ENCODE measurements at places on chromosomes 12 and 14.
A peak's percentile ranks its signal among the peaks of the same experiment; 100 is the strongest.

DNA sequence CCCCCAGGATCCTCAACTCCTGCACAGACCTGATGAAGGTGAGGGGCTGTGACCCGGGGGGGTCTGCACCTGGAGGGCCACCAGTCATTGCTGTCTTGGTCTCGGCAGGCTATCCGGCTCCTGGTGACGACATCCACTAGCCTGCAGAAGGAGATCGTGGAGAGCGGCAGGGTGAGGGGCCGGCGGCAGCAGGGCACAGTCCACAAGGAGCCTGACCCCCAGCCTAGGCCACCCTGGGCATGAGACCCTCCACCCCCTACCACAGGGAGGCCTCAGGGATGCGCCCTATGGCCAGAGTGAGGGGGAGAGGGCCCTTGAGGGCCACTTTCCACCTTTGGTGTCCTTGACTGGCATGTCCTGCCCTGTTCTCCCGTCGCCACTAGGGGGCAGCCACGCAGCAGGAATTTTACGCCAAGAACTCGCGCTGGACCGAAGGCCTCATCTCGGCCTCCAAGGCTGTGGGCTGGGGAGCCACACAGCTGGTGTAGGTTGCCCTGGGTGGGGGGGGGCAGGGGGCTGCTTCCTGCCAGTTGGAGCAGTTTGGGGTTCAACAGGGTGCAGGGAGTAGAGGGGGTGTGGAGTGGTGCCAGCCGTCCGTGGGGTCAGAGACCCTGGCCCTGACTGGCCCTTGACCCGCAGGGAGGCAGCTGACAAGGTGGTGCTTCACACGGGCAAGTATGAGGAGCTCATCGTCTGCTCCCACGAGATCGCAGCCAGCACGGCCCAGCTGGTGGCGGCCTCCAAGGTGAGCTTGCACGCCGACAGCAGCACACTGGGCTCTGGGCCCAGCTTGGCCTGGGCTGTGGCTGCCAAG lies 25.0 kb downstream of the HIP1R start:
- DNase-seq = peak; percentile 87

DNA sequence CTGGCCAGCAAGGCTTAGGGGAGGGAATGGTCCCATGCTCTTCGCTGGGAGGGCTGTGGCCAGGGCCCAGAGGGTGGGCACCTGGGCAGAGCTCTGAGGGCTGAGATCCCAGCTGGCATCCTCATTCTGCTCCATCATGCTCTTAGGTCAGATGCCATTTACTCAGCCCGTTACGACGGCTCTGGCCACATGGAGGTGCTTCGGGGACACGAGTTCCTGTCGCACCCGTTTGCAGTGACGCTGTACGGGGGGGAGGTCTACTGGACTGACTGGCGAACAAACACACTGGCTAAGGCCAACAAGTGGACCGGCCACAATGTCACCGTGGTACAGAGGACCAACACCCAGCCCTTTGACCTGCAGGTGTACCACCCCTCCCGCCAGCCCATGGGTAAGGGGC lies 30.8 kb upstream of the LRP1-AS start:
- no peak for DNase-seq

DNA sequence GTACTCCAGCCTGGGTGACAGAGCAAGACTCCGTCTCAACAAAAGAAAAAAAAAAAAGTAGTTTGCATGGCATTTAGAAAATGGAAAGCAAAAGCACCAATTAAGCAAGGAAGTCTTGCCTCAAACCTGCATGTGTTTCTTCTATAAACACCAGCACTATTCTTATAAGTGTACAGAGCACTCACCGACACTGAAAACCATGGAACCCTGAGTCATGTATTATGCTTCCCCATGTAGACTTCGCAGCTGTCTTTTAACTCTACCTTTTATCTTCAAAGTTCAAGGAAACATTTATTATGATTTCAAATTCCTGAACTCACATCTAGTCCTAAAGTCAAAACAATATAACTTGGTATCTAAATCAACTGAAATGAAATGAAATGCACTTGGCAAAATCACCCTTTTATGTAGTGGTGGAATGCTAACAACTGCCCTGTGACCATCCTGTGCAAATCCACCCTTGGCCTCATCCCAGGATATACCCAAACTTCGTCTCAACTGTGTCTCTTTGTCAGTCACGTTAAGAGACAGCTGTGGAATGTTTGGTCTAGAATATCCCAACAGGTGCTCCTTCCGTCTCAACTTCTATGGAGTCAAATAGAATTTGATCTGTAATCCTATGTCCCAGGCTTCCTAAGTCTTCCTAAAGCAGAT lies 4.8 kb downstream of the BCAT1 start:
- DNase-seq = no peak

DNA sequence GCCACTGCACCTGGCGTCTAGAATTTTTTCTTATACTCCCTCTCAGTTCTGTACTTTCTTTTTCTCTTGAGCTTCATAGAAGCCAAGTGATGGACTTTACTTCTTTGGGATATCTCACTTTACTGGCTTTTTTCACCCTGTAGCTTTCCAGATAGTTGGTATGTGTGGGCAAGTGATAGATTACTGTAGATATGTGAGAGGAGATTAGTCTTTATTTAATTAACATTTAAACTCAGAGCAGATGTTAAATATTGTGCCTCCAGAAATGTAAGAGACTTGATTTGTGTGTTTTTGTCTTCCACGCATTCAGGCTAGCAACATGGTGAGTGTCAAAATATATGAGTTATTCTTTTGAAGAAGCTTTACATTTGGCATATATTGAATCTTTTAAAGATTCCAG lies 39.5 kb upstream of the SLC17A8 start:
- DNase-seq = no peak

- no peak for DNase-seq
Observed at GRCh38 chr14:20797164-20797563, 5.5 kb downstream of the RNASE1 start.

- no peak for DNase-seq
Observed at GRCh38 chr12:28958553-28959195, 190.4 kb upstream of the FAR2 start.

DNA sequence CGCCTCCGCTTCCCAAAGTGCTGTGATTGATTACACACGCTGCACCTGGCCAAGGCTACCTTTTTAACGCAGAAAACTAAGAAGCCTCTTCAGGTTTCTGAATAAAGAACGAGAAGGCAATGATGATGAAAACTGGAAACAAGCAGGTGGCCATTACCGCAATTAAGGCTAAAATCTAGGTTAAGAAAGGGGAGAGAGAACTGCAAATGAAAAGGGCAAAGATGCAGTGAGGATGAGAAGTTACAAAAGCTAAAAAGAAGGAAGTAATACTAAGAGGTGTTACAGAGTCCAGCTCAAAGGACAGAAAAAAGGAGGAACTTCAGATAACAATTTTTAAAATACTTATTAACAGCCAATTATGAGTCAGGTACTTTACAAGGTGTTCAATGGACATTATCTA lies 79.7 kb downstream of the DUSP16 start:
- no peak for DNase-seq

DNA sequence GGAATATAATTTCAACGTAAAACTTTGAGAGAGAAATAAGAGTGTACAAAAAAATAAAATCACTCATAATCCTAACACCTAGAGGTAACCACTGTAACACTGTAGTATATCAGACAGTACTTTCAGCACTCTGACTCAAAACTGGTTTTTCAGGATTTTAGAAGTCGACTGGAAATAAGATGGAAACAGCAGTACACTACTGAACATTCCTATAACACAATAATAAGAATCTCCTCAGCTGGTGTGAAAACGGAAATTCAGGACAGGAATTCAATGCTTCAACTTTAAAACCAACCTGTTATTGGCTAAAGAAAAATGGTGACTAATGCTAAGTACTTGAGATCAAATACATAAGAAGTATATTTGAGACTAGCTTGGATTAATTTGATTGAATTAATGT lies 12.3 kb upstream of the PITPNM2 start:
- DNase-seq = no peak

DNA sequence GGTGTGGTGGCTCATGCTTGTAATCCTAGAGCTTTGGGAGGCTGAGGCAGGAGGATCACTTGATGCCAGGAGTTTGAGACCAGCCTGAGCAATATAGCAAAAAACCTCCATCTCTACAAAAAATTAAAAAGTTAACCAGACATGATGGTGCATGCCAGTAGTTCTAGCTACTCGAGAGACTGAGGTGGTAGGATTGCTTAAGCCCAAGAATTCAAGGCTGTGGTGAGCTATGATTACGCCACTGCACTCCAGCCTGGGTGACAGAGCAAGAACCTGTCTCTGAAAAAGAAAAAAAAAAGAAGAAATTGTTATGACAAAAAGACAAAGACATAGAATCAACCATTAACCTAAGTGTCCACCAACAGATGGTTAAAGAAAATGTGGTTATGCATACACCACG lies 2.1 kb upstream of the ATP23 start:
- DNase-seq = no peak

- DNase-seq = no peak
Observed at GRCh38 chr14:35414365-35414764, 9.8 kb upstream of the NFKBIA start.

GRCh38 chr12:113368331-113368730 lies 9.9 kb downstream of the PLBD2 start:
- no peak for DNase-seq

DNA sequence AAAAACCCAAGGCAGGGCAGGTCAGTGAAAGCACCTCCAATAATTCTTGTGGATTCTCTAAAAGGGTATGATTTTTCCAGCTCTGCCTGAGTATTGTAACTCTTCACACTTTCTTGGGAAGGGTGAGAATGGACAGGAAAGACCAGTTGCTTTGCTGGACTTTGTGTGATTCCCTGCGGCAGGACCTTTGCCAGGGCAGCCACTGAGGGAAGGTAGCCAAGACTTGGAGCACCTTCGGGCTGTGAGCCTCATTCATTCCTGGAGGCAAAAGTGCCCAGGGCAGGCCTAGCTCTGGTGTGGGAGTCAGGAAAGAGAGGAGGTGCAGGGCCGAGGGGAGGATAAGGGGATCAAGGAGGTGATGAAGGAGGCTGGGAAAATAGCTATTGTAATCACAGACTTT lies 80.2 kb downstream of the VCPKMT start:
- DNase-seq = no peak

GRCh38 chr12:127257366-127257935 lies 1009.5 kb upstream of the TMEM132C start:
- DNase-seq = no peak

- no peak for DNase-seq
Observed at GRCh38 chr14:93787465-93788292, 606 bp downstream of the PRIMA1 start.

GRCh38 chr14:22220427-22220826 lies 368.6 kb downstream of the DAD1 start:
- no peak for DNase-seq

DNA sequence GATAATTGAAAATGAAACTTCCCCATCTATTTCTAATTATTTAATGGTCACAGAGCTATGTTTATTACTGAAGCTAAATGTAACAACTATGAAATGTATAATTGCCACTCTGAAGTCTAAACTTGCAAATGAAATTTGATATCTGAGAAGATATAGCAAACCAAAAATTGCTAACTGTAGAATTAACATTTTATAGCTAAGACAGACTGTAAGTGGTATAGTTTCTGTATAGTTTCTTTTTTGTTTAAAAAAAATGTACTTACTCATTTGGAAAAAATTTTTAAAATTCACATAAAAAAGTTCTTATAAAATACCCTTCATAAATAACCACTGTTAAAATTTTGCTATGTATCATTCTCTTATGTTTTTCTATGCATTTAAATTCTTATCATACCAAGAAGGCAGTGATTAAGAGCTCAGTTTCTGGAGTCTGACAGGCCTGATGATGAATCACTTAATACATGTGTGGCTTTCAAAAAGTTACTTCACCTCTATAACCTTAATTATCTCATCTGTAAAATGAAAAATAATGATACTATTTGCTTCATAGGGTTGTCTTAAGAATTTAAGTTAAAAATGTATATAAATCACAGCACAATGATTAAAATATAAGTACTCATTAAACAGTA lies 214.7 kb upstream of the GARIN2 start:
- DNase-seq = no peak

DNA sequence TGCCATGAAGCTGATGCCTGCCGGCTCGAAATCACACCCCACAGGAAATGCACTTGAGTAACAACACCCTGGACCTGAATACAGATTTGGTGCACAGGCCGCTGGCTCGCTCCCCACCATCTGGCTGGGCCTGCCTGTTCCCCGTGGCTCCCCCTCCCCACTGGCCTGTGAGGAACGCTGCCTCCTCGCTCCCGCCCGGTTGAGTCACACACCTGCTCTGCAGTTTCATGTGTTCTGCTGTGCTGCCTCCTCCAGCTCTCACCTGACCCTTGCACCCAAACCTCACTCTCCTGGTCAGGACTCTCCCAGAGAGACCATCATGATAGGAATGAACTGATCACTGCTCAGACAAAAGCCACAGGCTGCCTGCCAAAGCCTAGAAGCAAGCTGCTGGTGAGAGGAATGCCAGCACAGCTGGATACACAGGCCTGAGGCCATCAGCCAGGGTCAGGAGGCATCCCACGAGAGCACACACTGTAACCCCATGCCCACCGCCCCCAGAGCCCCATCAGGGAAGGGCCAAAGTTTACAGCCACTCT lies 3.8 kb upstream of the SIVA1 start:
- DNase-seq = no peak

GRCh38 chr12:13957576-13957975 lies 23.8 kb downstream of the GRIN2B start:
- no peak for DNase-seq

DNA sequence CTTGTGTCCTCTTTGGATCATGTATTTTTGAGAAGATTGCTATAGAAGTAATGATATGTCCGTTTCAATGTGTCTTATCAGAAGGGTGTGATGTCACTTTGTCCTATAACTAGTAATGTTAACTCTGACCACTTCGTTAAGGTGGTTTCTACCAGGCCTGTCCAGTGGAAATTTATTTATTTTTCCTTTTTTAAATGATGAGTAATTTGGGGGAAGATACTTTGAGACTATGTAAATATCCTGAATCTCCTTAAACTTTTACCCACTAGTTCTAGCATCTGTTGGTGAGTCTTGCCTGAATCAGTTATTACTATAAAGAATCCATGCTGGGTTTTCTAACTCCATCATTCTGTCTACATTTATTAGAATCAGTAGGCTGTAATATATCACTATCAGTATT lies 15.3 kb downstream of the EP400 start:
- DNase-seq = no peak

DNA sequence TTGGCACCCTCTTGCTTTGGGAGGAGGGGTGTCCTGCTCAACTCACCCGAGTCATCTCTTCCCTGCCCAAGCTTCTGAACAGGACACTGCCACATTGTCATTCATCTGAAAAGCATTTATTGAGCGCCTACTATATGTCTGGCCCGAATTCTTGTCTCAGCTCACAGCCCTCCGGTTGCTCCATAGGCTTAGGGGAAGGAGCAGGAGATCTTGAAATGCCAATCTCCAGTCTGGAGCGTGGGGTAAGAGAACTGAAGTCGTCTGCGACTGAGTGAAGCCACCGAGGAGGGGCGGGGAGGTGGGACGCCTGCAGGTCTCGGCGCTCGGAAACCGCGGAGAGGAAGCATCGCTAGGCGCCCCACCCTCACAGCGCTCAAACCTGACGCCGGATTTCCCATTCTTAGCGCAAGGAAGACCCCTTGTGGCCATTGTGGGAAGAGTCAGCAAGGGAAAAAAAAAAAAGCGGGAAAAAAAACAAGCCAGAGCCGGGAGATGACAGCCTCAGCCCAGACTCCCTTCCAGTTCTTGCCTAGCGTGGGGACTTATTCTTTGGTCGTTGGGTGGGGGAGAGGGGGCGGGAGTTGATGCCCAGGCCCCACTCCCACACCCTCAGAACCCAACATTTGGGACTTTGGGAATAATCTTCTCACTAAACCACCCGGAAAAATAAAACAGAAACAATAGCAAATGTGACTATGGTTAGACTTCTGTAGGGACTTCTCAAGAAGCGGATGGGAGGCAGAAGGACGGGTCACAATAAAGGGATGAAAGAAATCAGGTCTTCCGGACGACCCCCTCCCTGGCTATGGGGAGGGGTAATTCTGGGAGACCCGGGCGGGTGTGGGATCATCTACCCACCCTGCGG lies 28.2 kb upstream of the SMUG1 start:
- DNase-seq = peak; percentile 77

- no peak for DNase-seq
Observed at GRCh38 chr14:79248771-79249170, 962.5 kb downstream of the DIO2 start.

Measured in activated naive CD8-positive, alpha-beta T cell treated with anti-CD3 and anti-CD28 coated beads, Interleukin-2, amount 10 ng/mL, durations not matched to agents 7 days and 5 days (primary cell).